HepG2 (cell line): ENCODE measurements at places on chromosomes 2 and 18. TPM values are rescaled to one million over a fixed set of nuclear protein-coding genes. Genes with fewer than 3 reads are reported as not detected.

GRCh38 chr18:62526098-62527025 lies 3.5 kb downstream of the ZCCHC2 start:
- H3K27ac ChIP-seq = peak overlapping the region; percentile 96
- H3K4me1 ChIP-seq = peaks cover 45% of the 10 kb centered on the region
- DNase-seq = peak; percentile 87
- no peaks in the 10 kb centered on the region for H3K27me3 ChIP-seq

GRCh38 chr2:240687045-240687740 lies 4.5 kb upstream of the AQP12A start:
- no peak for DNase-seq
- H3K4me3 ChIP-seq = no peak overlapping the region
- H3K27ac ChIP-seq = no peak overlapping the region
- peaks cover 50% of the 10 kb centered on the region for H3K27me3 ChIP-seq
- H3K4me1 ChIP-seq = no peaks in the 10 kb centered on the region

DNA sequence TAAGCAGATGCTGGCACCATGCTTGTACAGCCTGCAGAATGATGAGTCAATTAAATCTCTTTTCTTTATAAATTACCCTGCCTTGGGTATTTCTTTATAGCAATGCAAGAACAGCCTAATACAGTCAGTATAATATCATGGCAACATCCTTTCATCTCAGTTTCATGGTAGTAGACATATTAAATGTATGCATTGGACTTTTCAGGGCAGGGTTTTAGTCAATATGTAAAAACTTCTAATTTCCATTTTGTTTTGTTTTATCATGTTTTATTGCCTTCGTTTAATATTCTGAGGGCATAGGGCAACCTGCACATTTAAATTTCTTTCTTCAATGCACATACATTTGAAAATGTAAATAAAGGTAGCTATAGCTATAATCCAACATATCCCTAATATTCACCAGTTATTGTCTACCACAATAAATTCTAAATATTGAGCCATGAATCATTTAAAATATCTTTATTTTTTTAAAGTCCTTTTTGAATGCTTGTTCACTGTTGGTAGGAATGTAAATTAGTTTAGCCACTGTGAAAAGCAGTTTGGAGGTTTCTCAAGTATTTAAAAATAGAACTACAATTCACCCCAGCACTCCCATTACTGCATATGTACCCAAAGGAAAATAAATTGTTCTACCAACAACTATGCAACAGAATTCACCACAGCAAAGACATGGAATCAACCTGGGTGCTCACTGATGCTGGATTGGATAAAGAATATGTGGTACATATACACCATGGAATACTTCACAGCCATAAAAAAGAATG lies 41.8 kb upstream of the GRB14 start:
- DNase-seq = no peak
- H3K4me1 ChIP-seq = no peaks in the 10 kb centered on the region
- no peak overlapping the region for H3K4me3 ChIP-seq

DNA sequence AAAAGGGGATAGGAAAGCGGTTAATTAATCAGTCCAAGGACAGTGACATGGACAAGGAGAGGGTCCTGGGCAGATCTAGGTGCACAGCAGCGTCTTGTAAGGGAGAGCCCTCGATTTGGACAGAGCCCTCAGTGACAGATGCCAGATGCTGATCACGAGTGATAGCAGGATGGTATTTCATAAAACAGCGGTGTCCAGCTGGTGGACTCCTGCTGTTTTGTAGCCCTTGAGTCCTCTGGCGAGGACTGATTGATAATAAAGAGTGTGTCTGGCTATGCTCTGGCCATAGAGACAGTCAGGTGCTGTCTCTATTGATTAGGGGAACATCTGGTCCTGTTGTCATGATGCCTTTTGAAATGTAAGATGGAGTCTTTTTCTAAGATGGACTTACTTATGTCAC lies 180.7 kb downstream of the NCK2 start:
- H3K27me3 ChIP-seq = no peaks in the 10 kb centered on the region
- DNase-seq = no peak
- no peak overlapping the region for H3K4me3 ChIP-seq

DNA sequence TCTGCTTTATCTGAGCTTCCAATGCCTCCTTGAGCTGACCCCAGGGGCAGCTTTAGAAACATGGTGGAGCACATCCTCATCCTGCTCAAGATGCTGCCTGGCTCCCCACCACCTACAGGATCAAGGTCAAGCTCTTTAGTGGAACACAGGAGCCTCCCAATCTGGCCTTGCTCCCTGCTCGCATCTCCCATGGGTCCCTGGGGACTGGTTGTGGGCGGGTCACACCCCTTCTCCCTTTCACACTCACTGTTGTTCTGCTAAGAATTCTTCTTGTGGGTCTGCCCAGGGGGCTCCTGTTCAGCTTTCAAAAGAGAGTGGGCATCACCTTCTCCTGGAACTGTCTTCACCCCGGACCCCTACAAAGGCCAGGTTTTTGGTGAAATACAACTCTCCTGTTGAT lies 8.4 kb upstream of the NT5DC4 start:
- DNase-seq = no peak
- H3K4me3 ChIP-seq = no peak overlapping the region
- H3K4me1 ChIP-seq = peaks cover 15% of the 10 kb centered on the region
- H3K27ac ChIP-seq = no peak overlapping the region
- peaks cover 24% of the 10 kb centered on the region for H3K27me3 ChIP-seq
- H3K36me3 ChIP-seq = no peaks in the 10 kb centered on the region

DNA sequence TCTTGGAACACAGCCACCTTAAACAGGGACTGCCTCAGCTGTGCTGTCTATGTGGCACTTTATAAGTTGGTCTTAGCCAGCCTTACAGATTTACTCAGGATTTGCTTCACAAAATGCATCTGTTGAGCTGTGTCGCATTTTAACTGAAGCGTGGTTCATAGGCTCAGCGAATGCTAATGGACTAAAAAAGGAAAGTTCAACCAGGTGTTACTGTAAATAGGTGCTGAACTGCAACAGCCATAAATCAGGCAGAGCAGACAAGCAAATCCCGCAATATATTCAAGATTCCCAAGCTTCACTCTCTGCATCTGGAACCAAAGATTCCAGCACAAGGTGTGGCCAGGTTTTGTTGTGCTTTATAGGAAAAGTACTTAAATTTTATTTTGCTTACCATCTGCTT lies 130.0 kb downstream of the EPHA4 start:
- H3K4me1 ChIP-seq = no peaks in the 10 kb centered on the region
- no peak for DNase-seq
- H3K27me3 ChIP-seq = 0 out of 3 replicates have a peak, but pooled peaks cover 5% of the 10 kb centered on the region
- no peaks in the 10 kb centered on the region for H3K36me3 ChIP-seq
- H3K4me3 ChIP-seq = no peak overlapping the region

- no peak for DNase-seq
- no peaks in the 10 kb centered on the region for H3K36me3 ChIP-seq
- H3K27ac ChIP-seq = no peak overlapping the region
- no peaks in the 10 kb centered on the region for H3K4me1 ChIP-seq
These were observed 2.7 kb upstream of the DCC start for GRCh38 chr18:52337276-52337675.

DNA sequence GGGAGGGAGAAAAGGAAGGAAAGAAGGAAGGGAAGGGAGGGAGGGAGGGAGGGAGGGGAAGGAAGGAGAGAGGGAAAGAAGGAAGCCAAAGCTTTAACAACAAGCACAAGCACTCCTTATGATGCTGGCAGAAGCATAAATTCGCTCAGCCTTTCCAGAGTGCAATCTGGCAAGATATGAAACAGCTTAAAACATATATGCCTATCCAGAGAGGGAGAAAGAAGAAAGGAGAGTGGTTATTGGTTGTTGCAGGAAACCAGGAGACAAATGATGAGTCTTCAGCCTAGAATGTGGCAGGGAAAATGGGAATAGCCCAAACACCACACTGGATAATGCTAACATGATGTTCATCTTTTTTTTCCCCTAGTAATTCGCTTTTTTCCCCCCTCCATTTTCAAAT lies 64.0 kb downstream of the STPG4 start:
- H3K27ac ChIP-seq = no peak overlapping the region
- H3K27me3 ChIP-seq = no peaks in the 10 kb centered on the region
- H3K4me3 ChIP-seq = no peak overlapping the region
- peaks cover 25% of the 10 kb centered on the region for H3K4me1 ChIP-seq
- no peak for DNase-seq
- no peaks in the 10 kb centered on the region for H3K36me3 ChIP-seq

DNA sequence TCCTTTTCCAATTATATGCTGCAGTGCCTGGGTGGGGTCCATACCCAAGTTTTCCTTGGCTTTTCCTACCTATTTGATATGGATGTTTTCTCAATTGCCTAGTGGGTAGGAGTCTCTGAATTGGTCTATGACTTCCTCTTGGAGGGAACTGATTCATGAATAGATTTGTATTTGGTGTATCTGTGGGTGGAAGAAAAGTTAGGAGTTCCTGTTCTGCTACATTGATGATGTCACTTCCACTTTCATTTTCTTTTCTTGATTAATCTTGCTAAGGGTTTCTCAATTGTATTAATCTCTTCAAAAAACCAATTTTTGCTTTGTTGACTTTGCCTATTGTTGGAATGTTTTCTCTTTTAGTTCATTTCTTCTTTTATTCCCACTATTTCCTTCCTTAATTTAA lies 37.4 kb upstream of the SLC9A2 start:
- no peak for DNase-seq
- no peaks in the 10 kb centered on the region for H3K4me1 ChIP-seq
- H3K27me3 ChIP-seq = no peaks in the 10 kb centered on the region
- no peak overlapping the region for H3K4me3 ChIP-seq

GRCh38 chr2:179235463-179236108 lies 29.0 kb downstream of the SESTD1 start:
- H3K27ac ChIP-seq = peak overlapping the region; percentile 34
- H3K27me3 ChIP-seq = no peaks in the 10 kb centered on the region
- no peaks in the 10 kb centered on the region; the same call in 1 of the 2 replicates for H3K36me3 ChIP-seq
- no peak overlapping the region for H3K4me3 ChIP-seq

The CNGA3 gene
- not detected in 2 replicates for total RNA-seq

The PRKAG3 gene
- total RNA-seq = not detected in 2 replicates

The INHBB gene
- total RNA-seq = 0.17 and 0.20 TPM in 2 replicates
